ENCODE measurements at places on chromosomes 1 and 21.

- DNase-seq, result no peak
Measured at GRCh38 chr1:111736548-111737215, 2.5 kb downstream of the INKA2 start.

GRCh38 chr1:225423518-225423855, 4.4 kb downstream of the LBR start:
- no peak for DNase-seq

- no peak for DNase-seq
Measured at GRCh38 chr1:197660389-197660788, 114.9 kb downstream of the DENND1B start.

- DNase-seq, result no peak
Measured at GRCh38 chr21:41345934-41346685, 15.7 kb upstream of the MX2 start.

Measured in Kasumi-1 (cell line).